Renal pelvis (tissue), 12 donors: ENCODE measurements at places on chromosomes 1 and 21.

- no peak for DNase-seq
These were observed 205.3 kb downstream of the DAB1 start for GRCh38 chr1:57218487-57219079.

DNA sequence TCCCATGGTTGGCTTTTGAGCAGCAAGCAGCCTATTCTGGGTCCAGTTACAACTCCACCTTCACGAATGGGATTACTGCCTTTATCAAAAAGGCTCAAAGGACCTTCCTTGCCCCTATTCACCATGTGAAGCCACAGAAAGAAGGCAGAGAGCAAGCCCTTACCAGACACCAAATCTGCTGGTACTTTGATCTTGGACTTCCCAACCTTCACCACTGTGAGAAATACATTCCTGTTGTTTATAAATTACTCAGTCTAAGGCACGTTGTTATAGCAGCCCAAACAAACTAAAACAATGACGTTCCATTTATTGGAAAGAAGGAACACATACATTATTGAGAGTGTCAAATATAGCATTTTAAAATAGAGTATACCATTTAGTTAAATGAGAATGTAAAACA lies 1557.9 kb downstream of the PLA2G4A start:
- DNase-seq = no peak

DNA sequence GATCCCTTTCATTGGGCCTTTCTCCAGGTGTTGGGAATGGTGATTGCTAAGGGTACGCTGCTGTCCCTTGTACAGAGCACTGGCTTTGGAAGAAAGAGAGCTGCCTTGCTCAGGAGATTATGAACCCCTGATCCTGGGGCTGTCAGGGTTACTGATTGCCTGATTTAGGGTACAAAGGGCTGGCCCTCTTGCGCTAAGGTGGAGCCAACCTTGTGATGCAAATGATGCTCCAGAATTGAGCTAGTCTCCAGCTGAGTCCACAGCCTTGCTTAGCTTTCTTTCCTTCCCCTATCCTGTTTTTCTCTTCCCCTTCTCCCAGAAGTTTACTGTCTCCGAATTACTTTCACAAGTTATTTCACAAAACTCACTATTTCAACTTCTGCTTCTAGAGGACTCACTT lies 334.7 kb downstream of the AMY1C start:
- no peak for DNase-seq

- no peak for DNase-seq
These were observed 369 bp upstream of the ZYG11B start for GRCh38 chr1:52725903-52726264.

GRCh38 chr1:2429780-2430591 lies 17.6 kb upstream of the PEX10 start:
- DNase-seq = no peak

- DNase-seq = no peak
These were observed 806.4 kb downstream of the USP25 start for GRCh38 chr21:16536140-16536539.

- DNase-seq = no peak
These were observed 54.9 kb downstream of the DPT start for GRCh38 chr1:168673974-168674683.
